Pulmonary artery endothelial cell (primary cell): ENCODE measurements at places on chromosomes 7 and 10.
A peak's percentile ranks its signal among the peaks of the same experiment; 100 is the strongest.

GRCh38 chr7:75879771-75880184 lies 944 bp downstream of the RHBDD2 start:
- no peak for DNase-seq

- DNase-seq: no peak
Observed at GRCh38 chr7:91082038-91082437, 182.2 kb upstream of the FZD1 start.

DNA sequence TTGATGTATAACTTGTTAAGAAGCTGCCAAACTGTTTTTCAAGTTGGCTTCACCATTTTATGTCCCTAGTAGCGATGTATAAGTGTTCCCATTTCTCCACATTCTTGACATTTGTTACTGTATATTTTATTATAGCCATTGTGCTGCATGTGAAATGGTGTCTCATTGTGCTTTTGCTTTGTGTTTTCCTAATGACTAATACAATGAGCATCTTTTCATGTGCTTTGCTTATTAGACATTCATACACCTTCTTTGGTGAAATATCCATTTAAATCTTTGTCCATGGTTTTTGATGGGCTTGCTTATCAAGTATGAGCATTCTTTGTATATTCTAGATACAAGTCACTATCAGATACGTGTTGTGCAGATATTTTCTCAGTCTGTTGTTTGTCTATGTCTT lies 203.0 kb downstream of the CCSER2 start:
- DNase-seq: no peak

DNA sequence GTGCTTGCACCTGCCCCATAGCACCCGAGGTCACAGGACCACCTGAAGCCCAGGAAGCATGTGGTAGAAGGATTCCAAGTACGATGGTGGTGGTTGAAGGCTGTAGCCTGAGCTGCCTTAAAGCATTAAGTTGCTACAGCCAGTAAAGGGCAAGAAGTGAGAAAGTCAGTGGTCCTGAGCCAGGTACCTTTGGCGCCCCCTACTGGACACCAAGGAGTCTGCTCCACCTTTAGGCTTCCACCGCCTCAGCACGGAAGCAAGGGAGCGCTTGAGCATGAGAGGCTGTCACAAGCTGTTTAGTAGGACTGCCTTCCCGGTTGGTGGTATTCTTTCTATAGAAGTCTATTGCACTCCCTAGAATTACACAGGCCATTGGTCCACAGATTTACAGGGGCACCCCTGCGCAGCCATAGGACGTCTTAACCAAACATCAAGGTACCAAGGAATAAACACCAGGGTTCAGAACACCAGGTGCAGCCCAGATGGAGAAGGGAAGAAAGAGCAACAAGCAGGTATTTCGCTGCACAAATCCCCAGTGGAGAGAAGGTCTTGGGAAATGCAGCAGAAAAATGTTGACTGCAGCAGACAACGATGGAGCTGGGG lies 2.2 kb downstream of the CRTAC1 start:
- DNase-seq: peak; percentile 17

DNA sequence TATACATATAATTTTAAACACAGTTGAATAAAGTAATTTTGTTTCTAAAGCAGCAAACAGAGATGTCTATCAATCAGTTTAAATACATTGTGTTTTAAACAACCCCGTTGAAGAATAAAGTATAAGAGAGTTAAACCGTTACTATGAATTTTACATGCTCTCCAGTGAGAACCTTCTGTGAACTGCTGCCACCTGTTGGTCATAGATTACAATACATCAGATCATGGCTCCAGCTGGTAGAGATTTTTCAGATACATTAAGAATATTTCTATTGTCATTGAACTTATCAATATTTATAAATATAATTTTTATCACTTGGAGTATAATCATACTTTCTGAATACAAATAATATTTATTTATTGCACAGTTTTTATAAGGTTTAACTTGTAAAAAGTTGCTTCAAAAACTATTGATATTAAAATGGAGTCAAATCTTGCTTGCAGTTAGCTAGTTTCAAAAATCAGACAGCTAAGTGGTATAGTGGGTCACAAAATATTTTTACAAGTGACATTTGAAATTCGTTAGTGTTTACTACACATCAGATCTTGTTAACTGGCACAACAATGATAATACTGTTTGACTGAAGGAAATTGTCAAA lies 561.2 kb upstream of the PHF14 start:
- no peak for DNase-seq

- DNase-seq: no peak
Observed at GRCh38 chr10:71509444-71509843, 112.7 kb downstream of the CDH23 start.
